ENCODE measurements at places on chromosomes 3 and 15. TPM values are rescaled to one million over a fixed set of nuclear protein-coding genes. Genes with fewer than 3 reads are reported as not detected.

TRPM1 gene
- polyA plus RNA-seq, result 0.27 TPM

GRCh38 chr3:63976161-63976871 lies 47.0 kb downstream of the PSMD6 start:
- no peak for DNase-seq

GRCh38 chr3:117603097-117603496 lies 893.5 kb downstream of the TUSC7 start:
- no peak for DNase-seq

GRCh38 chr3:125960066-125960424 lies 8.9 kb upstream of the ROPN1B start:
- no peak for DNase-seq

- DNase-seq, result no peak
These were observed 433.3 kb downstream of the FOXP1 start for GRCh38 chr3:71149959-71150954.

GRCh38 chr15:89371228-89372044 lies 36.8 kb upstream of the POLG start:
- DNase-seq, result no peak
